Hindlimb muscle (tissue), 1 donor: ENCODE measurements at places on chromosomes 5 and 9. TPM values are rescaled to one million over a fixed set of nuclear protein-coding genes. Genes with fewer than 3 reads are reported as not detected.

The LCN15 gene
- polyA plus RNA-seq, result 0.62 TPM

The COL23A1 gene
- 1.8 TPM for polyA plus RNA-seq

DNA sequence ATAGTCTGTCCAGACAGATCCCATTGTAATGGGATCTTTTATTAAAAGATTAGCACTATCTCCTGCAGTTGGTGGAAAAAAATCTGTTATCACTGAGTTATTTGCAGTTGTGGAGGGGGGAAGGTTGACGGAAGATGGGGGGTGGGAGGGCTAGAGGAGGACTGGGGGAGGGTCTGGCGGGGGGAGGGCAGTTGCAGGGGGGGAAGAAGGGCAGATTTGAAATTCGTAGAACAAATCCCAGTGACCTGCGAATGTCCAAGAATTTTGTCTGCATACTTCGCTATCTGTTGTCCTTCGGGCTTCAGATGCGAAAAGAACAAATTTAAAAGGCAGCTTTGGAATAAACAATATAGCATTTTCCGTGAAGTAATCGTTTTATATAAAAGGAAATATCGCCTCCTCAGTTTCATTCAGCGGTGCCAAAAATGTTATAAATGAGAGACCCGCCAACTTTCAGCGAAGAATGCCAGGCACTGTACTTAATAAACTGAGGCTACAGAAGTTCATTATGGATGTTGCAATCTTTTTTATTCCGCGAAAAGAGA is 1.3 kb upstream of the FST start:
- DNase-seq, result no peak

- no peak for DNase-seq
These were observed 7.9 kb downstream of the IGIP start for GRCh38 chr5:140133514-140134167.

- no peak for DNase-seq
These were observed 431.6 kb downstream of the IRX1 start for GRCh38 chr5:4027088-4027734.
